ENCODE measurements at places on chromosomes 2 and 18. TPM values are rescaled to one million over a fixed set of nuclear protein-coding genes. Genes with fewer than 3 reads are reported as not detected.

Gene PROM2
- polyA plus RNA-seq, result 2.6 TPM

Gene HTR2B
- polyA plus RNA-seq, result 1.1 TPM

Gene CFC1B
- polyA plus RNA-seq, result not detected

Gene RNF152
- 2.0 TPM for polyA plus RNA-seq

Gene MC5R
- polyA plus RNA-seq, result not detected

Gene CRYGD
- 0.47 TPM for polyA plus RNA-seq
